Occipital lobe (tissue), 3 donors: ENCODE measurements at places on chromosomes 3 and 15.

GRCh38 chr3:128072454-128073184, 20.4 kb downstream of the SEC61A1 start:
- DNase-seq, result no peak

GRCh38 chr3:150844484-150844883, 60.8 kb downstream of the MINDY4B start:
- DNase-seq, result no peak

DNA sequence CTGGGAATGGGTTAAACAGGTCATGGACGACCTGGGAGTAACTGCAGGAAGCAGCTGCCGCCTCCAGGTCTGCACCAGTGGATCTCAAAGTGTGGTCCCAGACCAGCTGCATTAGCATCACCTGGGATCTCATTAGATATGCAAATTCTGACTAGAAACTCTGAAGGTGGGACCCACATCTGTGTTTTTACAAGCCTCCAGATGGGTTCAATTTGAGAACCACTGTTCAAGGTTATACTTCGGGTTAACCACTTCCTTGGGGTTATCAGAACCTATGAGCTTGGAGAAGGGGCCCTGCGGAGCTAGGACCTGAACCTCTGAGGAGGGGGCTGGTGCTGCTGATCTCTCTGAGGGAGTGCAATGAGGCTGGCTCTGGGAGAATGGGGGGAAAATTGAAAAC, 324.8 kb upstream of the CTDSPL start:
- no peak for DNase-seq

DNA sequence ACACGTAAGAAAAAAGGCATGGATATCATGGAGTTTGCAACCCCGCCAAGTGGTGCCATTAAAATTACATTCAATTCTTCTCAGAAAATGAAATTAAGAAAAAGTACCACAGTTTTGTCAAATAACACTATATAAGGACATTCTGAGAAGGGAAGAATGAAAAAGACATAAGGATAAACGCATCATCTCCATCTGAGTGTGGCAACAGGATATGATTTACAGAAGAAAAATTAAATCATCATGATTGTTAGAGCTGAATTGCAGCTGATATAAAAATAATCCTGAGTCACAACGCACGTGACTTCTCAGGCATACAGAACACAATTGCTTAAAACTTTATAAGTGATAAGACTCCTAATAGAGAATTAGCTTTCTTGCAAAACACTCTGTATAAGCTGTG, 133.8 kb downstream of the GREM1 start:
- no peak for DNase-seq

DNA sequence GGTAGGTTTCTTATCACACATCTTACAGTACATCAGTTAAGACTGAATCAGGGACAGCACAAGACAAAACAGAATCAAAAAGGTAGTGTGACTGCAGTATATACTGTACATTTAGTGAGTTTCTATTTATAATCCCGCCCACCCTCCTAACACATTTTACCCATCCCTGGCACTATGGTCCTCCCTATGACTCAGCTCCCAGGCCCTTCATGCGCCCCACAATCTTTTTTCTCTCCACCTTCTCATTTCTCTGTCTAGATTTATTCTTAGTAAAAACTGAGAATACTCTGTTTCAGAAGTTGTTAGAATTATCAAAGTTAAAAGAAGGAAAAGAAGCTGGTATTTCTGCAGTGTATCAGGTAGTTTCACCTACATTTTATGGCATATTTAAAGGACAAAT, 427.3 kb downstream of the CNTN4 start:
- DNase-seq, result no peak

- DNase-seq, result no peak
Measured at GRCh38 chr3:30476368-30477084, 129.9 kb upstream of the TGFBR2 start.

GRCh38 chr3:26525013-26525412, 97.6 kb upstream of the LRRC3B start:
- no peak for DNase-seq

- DNase-seq, result no peak
Measured at GRCh38 chr15:90619468-90619867, 89.7 kb downstream of the CRTC3 start.

DNA sequence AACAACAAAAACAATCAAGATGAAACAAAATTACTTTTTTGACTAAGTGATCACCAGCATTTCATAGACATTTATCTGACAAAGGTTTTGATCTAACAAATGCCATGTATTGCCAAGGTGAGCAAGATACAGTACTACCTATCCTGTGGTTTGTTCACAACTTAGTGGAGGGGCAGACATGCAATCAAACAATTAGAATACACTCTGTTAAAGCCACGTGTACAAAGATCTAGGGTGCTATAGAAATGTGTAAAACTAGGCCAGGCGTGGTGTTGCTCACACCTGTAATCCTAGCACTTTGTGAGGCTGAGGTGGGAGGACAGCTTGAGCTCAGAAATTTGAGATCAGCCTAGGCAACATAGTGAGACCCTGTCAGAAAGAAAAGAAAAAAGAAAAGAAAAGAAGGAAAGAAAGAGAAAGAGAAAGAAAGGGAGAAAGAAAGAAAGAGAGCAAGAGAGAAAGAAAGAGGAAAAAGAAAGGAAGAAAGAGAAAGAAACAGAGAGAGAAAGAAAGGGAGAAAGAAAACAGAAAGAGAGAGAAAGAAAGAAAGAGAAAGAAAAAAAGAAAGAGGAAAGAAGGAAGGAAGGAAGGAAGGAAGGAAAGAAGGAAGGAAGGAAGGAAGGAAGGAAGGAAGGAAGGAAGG, 1.4 kb upstream of the TRIM69 start:
- no peak for DNase-seq

DNA sequence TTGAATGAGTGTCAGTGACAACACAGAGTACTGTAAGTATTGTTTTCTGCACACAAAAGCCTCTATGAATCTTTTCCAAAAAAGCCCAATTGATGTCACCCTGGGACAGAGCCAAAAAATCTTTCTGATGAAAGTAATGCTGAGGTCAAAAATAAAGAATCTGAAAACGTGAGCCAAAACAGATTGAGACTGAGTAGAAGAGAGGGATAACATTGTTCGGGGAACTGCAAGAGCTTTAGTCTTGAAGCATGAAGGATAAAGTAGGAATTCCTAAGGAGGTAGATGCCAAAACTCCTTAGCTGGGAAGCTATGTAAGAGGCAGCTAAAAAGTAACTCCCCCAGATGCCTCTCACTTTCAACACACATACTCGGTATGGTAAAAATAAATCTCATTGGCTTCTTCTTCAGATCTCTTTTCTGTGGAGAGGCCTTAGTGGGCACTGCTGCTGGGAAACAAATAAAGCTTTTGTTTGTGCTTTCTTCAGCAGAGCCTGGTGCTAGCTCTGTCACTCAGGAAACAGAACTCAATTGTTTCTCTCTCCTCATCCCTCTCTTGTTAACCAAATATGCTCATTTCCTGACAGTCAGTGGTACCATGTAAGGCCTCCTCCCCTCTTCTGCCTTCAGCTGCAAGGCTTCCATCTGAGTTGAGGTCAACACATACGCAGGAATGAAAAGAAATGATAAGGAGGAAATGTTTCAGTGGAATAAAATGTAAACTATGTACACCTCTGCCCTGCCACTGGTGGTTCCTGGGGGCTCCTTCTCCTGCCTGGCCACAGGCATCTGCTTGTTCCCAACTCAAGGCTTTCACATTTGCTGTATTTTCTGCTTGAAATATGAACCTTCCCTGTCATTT, 58.1 kb downstream of the CD200 start:
- peak; percentile 5 for DNase-seq

- no peak for DNase-seq
Measured at GRCh38 chr15:66021496-66022162, 152.3 kb downstream of the RAB11A start.

GRCh38 chr3:5456199-5456598, 268.7 kb downstream of the EDEM1 start:
- DNase-seq, result no peak

GRCh38 chr3:180184816-180185215, 148.1 kb upstream of the PEX5L start:
- peak; percentile 6 for DNase-seq

GRCh38 chr3:158768881-158769543, 32.8 kb upstream of the MFSD1 start:
- no peak for DNase-seq

- DNase-seq, result no peak
Measured at GRCh38 chr3:158460926-158461325, 110.1 kb upstream of the MLF1 start.

DNA sequence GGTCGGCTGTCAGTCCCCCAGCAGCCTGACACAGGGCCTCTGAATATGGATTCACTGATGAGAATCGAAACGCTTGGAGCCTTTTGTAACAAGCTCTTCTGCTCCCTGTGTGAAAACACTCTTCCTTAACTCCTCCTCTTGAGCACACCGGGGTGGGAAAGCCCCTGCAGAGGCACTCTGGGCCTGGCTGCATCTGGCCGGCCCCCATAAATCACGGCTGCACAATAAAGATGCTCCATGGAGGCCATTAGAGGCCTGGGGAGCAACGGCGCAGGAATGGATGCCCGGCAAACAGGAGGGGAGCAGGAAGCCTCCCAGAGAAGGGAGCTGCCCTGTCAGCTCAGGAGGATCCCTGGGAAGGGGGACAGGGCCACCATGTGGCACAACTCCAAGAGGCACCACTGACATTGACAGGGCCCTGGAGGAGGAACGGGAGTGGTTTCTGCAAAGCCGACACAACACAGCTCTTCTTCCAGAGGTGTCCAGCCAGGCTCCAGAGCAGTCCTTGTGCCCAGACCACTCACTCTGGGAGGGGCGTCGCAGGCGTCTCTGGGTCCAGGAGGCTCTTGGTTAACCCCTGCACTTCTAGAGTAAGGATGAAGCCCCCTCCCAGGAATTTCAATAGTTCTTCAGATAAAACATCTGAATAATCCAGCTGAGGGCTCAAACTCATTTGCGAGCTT, 509.3 kb upstream of the PPP2R3A start:
- no peak for DNase-seq

- no peak for DNase-seq
Measured at GRCh38 chr3:69210068-69210730, 87.8 kb upstream of the LMOD3 start.

DNA sequence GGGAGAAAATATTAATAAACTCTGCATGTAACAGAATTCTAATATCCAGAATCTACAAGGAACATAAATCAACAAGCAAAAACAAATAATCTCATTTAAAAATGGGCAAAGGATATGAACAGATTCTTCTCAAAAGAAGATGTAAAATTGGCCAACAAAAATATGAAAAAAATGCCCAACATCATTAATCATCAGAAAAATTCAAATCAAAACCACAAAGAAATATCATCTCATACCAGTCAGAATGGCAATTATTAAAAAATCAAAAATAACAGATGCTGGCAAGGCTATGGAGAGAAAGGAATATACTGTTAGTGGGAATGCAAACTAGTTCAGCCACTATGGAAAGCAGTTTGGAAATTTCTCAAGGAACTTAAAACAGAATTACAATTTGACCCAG, 150.7 kb upstream of the TRIM42 start:
- DNase-seq, result no peak

DNA sequence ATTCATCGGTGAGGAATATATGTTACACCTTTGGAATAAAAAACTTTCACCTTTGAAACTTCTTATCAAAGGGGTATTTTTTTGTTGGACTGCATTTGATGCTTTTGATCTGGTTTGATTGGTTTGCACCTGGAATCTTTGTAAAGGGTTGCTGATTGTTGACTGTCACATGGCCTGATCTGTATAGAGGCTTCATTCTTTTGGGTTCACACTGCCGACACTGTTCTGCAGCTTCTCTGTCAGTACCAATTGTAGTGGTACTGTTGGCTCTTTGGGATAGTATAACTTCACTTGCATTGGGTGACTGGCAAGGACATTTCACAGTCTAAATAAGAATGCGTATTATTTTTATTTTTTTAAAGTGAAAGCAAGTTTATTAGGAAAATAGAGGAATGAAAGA, 155.7 kb downstream of the DOCK3 start:
- DNase-seq, result no peak

- no peak for DNase-seq
Measured at GRCh38 chr3:48039487-48040190, 23.4 kb upstream of the MAP4 start.

DNA sequence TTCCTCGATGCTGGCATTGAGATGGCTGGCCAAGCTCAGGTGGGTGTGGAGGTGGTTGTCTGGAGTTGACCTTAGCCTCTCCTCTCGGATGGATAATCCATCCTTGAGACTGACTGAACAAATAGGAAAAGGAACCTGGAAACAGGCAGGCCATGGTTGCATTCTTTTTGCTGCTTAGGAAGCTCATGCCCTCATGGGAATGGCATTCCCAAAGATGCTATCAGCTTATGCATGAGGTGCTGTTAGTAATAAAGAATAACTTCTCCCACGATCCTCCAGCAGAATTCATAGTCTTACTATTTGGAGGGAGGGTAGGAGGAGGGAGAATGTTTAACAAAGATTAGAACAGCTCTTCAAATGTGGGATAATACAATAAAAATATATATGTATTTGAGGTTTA, 303.0 kb upstream of the TPM1 start:
- no peak for DNase-seq

DNA sequence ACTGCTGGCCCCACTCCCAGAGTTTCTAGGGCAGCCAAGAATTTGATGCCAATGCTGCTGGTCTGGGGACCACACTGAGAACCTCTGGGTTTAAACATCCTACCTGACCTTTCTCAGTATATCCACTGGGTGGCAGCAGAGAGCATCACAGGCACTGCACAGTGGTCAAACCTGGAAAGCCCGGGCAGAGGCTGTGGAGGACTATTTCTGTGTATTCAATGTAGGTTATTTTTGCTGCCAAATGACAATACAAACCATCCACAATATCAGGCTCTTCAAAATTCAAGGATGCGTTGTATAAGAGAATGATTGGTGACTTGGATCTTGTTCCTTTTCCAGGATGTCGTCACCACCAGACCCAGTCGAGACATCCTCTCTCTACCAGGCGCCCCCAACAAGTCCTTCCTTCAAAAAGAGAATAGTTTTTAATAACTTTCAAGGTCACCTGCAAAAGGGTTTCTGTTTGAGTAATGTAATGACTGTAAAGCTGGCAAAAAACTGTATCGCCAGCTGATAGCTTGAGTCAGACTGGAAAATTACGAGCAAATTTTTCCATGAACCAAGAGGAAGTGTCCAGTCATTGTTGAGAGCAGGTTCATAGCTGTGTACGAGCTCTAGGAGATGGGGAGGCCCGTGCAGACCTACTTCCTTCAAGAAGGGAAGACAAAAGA, 30.5 kb upstream of the MYZAP start:
- peak; percentile 47 for DNase-seq

DNA sequence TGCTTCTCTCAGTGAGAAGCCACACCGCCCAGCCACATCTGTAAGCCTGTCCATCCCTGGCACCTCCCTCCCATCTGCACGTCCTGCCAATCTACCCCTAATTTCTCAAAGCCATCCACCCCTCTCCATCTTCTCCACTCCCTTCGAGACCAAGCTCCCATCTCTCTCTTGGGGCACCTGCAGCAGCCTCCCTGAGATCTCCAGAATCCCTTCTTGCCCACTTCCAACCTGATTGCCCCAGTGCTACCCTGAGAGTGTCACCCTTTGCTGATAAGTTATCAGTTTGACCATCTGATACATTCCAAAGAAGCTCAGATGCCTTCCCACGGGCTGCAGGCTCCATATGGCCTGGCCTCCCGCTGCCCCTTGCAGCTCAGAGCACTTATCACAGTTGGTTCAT, 496.1 kb downstream of the SHQ1 start:
- no peak for DNase-seq

GRCh38 chr15:26889298-26889898, 22.5 kb downstream of the GABRA5 start:
- no peak for DNase-seq

GRCh38 chr15:81024265-81024872, 23.6 kb downstream of the TLNRD1 start:
- DNase-seq, result no peak

GRCh38 chr15:73950831-73951561, 24.7 kb downstream of the LOXL1 start:
- peak; percentile 42 for DNase-seq
